Effector memory CD4-positive, alpha-beta T cell (primary cell): ENCODE measurements at places on chromosomes 12 and 14.

DNA sequence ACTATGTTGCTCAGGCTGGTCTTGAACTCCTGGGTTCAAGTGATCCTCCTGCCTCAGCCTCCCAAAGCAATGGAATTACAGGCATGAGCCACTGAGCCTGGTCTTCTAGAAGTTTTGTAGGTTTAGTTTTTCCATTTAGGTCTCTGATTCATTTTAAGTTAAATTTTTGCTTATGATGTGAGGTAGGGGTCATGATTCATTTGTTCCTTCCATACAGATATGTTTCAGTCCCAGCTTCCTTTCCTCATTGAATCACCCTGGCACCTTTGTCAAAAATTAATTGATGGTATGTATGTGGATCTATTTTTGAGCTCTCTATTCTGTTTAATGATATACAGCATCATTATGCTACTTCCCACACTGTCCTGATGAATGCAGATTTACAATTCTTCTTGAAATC, 25.6 kb upstream of the CABP1 start:
- DNase-seq = no peak

- no peak for DNase-seq
Measured at GRCh38 chr14:61329478-61330051, 8.2 kb downstream of the PRKCH start.

- DNase-seq = no peak
Measured at GRCh38 chr12:69120354-69120753, 119.0 kb upstream of the CPSF6 start.

DNA sequence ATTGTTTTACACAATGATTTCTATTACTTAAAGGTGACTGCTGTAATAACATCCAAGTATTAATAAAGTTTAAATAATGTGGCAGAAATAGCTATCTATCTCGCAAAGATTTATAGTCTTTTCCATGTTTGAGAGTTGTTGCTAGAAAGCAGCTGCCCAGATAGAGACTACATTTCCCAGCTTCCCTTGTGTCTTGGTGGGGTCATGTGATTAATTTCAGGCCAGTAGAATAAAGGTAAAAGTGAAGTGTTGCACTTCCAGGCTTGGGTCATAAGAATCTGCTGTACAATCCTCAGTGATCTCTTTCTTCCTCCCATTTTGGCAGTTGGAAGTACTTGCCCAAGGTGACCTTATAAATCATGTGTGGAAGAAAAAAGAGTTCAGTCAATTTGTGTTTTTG, 449.7 kb upstream of the USP15 start:
- DNase-seq = no peak

GRCh38 chr14:91998667-91999570, 40.9 kb downstream of the TRIP11 start:
- no peak for DNase-seq

DNA sequence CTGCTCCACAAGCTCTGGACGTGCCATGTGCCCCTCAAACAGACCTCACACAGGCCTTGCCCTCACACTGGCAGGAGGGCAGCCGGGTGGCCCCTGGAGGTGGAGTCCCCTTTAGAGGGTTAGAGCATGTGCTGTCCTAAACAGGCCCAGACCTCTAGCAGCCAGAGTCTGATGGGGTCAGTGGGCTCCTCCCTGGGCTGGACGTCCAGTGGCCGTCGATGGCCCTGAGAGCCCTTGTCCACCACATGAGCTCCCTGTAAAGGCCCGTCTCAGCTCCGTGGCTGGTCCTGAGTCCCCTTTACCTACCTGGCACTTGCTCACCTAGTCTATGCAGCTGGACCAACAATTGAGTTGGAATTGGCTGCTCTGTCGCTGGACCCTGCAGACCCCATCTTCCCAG, 3.8 kb downstream of the TMEM179 start:
- no peak for DNase-seq

DNA sequence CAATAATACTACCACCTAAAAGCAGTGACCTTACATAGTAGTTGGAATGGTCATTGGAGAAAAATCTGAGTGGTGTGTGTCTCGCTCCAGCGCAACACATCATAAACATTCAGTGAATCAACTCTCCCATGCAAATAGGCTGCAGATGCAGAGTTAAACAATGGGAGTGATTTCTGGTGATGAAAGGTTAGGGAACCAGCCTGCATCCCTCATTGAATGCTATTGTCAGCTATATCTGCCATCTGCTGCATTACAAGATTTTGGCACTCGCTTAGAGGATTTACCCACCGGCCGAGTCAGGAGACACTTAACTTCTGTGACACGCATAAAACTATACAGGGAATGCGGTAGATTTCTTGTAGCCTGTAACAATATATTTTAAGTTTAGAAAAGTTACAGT, 900.9 kb downstream of the FLRT2 start:
- DNase-seq = no peak

- no peak for DNase-seq
Measured at GRCh38 chr12:131012279-131013069, 58.8 kb downstream of the ADGRD1 start.

DNA sequence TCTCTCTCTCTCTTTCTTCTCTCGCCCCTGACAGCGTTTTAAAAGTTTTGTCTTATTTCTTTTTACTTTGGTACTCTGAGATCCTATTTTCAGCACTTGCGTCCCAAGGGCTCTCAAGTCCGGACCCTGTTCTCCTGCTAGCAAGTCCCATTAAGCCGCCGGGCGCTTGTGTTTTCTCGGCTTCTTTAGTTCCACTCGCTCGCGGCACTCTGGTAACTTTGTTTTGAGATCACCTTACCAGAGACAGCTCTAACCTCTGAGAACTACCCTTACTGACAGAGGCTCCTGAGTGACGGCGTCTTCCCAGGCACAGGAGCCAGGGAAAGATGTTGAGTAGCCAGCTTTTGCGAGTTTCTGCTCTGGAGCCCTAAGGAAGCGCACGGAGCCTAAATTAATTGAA, 2.7 kb upstream of the MYF5 start:
- no peak for DNase-seq

DNA sequence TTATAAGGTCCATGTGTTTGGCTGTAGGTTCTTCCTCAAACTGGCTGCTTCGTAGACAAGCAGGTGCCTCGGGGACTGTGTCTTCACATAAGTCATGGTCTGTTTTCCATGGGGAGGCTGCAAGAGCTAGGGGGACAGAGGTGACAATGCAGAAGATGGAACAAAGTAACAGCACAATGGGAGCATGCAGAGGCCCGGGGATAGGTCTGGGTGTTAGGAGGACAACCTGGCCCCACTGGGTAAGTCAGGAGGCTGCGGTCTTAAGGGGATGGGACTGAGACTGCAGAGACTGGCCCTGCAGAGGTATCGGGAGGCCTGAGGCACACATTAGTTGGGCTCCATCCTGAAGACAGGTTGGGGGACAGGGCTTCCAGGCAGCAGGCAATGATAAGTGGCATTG, 88.9 kb downstream of the NTF3 start:
- no peak for DNase-seq

- no peak for DNase-seq
Measured at GRCh38 chr12:45310627-45310968, 94.7 kb downstream of the ANO6 start.

DNA sequence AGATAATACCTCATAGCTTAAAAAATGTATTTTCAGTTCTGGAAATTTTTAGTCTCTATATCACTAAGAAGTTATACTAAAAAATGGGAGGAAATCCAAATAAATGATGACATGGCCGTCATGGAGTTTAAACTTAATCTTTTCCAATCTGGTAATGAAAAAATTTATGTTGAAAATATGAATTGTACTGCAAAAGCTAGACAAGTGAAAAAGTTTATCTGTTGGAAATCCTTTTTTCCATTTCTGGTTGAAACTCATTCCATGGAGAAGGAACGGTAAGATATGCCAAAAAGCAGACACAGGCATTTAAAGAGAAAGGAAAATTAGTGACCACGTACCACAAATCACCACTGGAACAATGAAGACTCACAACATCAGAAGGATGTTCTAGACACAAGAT, 314.2 kb upstream of the PRICKLE1 start:
- no peak for DNase-seq

DNA sequence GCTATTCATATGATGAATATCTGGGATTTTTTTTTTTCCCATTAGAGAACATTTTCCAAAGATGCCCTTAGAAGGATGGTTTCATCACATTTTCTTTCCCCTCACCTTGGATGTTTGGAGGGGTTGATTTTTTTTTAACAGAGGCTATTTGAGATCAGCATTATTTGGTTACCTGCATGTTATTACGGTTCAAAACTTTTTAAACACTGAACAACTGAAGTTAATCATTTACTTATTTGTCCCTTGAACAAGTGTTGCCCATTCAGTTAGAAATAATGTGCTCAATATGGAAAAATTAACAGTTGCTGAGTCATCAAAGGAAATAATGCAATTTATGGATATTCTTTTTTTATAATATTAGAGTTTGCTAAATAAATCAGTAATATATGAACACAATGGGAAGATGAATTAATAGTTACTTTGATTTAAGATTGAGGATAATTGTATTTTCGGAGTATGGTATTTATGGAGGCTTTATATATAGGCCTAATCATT, 26.7 kb downstream of the CNTN1 start:
- DNase-seq = no peak

DNA sequence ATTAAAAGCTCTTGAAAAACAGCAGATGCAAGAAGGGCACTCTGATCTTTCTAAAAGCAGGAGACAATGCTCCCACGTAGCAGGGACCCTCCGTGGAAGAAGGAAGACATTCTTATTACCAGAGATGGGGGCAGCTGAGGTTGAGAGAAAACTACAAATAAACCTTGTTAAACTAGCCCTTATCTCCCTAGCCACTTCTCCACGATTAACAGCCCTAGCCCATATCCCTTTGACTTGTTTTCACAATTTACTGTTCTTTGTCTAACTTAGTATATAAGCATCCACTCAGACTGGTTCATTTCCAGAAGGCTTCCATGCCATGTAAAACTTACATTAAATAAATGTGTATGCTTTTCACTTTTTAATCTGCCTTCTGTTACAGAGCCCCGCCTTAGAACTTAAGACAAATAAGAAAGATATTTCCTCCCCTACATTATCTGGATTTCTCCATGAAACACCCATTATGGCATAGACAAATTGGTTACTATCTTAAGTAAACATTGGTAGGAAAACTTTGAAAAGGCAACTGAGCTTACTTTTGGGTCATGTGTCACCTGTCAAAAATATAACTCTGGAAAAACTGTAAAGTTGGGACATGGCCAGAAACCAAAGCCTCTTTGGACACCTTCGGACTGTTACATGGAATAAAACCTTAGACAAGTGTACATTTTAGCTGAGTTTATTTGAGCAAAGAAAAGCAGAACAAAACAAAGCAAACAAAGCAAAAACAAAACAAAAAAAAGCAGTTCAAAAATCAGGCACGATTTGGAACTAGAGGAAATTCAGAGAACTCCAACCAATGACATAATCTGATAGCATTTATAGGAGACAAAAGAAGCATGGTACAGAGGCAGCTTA, 4.9 kb upstream of the RNASE1 start:
- DNase-seq = no peak

- DNase-seq = no peak
Measured at GRCh38 chr12:76374386-76375020, 26.3 kb upstream of the BBS10 start.

- peak; percentile 1 for DNase-seq
Measured at GRCh38 chr14:39266525-39266870, 32.8 kb downstream of the MIA2 start.

DNA sequence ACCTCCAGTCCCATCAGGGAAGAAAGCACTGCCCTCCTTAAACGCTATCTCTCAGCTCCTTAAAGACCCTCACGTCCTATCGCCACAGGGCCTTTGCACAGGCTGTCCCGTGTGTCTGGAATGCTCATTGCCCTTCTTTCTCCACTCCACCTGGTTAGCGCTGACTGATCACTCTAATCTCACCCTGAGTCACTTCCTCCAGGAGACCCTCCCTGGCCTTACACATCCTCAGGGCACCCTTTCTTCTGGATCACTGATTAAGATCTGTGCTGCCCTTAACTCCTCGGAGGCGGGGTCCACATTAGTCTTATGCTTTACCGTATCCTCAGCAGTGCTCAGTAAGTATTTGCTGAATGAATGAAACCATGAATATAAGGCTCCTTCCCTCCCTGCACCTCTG, 94.7 kb downstream of the SYNE3 start:
- DNase-seq = no peak

GRCh38 chr14:101784631-101785030, 23.1 kb downstream of the PPP2R5C start:
- DNase-seq = no peak

GRCh38 chr14:61569308-61569707, 126.0 kb upstream of the HIF1A start:
- DNase-seq = no peak

GRCh38 chr14:104647467-104648043, 41.9 kb upstream of the INF2 start:
- DNase-seq = no peak

DNA sequence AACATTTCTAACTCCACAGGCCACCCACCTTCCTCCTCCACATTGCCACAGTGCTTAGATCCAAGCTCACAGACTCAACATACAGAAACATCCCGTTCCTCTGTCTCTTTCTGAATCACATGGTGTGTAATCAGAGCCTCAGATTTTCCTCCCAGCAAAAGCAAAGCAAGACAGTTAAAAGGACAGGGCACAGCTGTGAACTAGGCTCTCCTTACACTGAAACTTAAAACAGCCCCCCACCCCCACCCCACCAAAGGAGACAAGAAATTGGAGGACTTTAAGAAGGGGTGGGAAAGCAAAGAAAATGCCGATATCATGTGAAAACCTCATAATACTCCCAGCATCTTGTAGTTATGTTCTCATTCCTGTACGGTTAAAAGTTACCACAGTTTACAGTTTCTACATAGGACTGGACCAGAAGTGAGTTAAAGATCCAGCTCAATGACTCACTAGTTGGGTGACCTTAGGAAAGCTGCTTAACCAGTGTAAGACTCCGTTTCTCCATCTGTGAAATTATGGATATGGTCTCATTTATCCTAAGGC, 4.8 kb downstream of the YBX3 start:
- DNase-seq = no peak

- DNase-seq = no peak
Measured at GRCh38 chr12:95326445-95326844, 108.8 kb downstream of the VEZT start.

DNA sequence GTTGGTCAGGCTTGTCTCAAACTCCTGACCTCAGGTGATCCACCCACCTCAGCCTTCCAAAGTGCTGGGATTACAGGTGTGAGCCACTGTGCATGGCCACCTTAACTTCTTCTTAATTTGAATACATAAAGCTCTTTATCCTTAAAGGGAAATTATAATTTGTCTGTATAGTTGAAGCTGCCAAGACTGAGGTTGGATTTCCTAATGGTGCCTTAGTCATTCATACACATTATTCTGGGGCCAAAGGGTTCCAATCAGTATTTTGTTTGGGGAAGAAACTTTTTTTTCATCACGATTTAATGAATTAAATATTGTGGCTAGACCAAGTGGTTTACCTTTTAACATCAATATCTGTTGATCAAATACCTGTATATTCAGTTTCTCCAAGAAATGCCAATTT, 135.9 kb downstream of the SYT1 start:
- DNase-seq = no peak
